CD14-positive monocyte (primary cell): ENCODE measurements at places on chromosomes 11 and 22. TPM values are rescaled to one million over a fixed set of nuclear protein-coding genes. Genes with fewer than 3 reads are reported as not detected.

- DNase-seq: no peak
Measured at GRCh38 chr11:34823197-34823596, 93.0 kb downstream of the APIP start.

C1QTNF4 gene
- 0.84 and 1.7 TPM in 2 replicates for polyA plus RNA-seq

VPS37C gene
- 3.8 TPM for polyA plus RNA-seq

DNA sequence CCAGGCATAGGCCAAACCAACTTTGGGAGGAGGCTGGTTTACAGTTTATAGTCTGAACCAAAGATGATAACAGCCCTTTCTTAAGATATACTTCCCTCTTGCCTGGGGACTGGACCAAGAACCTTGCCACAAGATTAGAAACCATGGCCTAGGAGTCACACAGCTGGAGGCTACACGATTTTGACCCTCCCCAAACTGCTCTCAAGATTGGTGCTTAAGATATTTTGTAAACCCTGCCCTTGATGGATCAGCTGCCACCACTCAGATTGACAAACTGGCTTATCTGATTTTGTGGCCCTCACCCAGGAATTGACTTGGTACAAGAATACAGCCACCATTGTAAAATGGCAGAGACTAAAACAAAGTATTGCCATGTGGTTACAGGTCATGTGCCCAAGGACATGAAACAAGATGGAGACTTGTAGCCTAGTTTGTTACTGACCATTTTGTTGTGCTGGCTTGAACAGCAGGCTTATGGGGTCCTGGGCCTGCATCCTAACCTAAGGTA lies 17.4 kb upstream of the EI24 start:
- no peak for DNase-seq

DNA sequence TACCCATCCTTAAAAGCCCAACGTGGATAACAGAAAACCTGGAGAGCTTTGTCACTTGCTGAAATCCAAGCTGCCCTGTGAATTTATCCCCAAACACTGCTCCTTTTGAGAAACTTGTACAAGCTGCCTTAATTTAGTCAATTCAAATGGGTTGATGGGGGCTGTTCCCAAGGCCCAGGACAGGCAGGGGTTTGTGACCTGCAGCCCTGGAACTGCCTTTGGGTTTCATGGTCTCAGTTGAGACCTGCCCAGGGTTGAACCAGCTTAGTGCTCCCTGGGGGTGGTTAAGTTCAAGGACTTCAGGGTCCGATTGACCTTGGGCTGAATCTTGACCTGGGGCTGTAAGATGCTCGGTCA lies 112.1 kb upstream of the OR4B1 start:
- DNase-seq: no peak

GRCh38 chr11:69685348-69685747 lies 10.2 kb upstream of the LTO1 start:
- DNase-seq: no peak

- DNase-seq: no peak
Measured at GRCh38 chr11:119643212-119643875, 85.7 kb downstream of the NECTIN1 start.

- no peak for DNase-seq
Measured at GRCh38 chr22:38490915-38491314, 15.2 kb downstream of the DDX17 start.

- DNase-seq: peak; percentile 21
Measured at GRCh38 chr11:34445956-34446355, 7.2 kb downstream of the CAT start.

OR2AG2 gene
- polyA plus RNA-seq: not detected

- no peak for DNase-seq
Measured at GRCh38 chr11:111336582-111337256, 38.4 kb downstream of the POU2AF3 start.

GRCh38 chr11:111063726-111064517 lies 181.6 kb upstream of the POU2AF2 start:
- DNase-seq: no peak

ART5 gene
- not detected for polyA plus RNA-seq

CCDC15 gene
- 0.32 TPM for polyA plus RNA-seq

GRCh38 chr22:42617155-42617983 lies 2.7 kb upstream of the POLDIP3 start:
- no peak for DNase-seq

DNA sequence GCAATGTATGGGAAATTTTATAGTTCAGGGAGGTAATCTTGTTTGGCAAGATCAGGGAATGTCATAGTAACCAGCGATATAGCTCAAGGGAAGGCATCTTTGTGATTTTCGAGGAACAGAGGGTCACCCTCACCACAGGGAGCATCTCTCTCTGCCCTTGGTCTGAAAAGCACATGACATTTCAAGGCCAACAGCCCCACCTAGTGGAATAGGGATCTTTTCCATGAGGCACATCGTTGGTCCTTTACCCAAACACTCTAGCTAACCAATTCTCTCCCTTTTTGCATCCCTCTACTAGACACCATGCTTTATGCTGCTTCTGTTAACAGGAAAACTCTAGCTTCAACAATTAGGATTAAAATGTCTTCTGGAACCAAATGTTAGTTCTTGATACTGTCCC lies 179.0 kb downstream of the GRM5 start:
- no peak for DNase-seq

HBB gene
- polyA plus RNA-seq: 2.6 and 3.0 TPM in 2 replicates

DNA sequence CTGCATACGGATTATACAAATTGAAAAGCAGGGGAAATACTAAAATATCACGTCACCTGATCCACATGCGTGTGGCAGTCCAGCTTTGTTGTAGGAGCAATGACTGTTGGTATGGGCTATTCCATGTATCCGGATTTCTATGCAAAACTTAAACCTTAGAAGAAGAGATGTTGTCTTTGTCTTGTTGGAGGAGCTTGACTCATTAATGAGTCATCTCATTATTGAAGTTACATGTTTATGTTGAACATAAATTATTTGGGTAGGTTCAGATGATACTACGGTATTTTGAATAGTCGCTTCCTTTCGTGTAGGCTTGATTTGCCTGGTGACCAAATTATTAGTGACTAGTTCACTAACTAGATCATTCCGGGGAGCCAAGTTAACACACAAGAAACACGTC lies 806 bp upstream of the SAAL1 start:
- DNase-seq: no peak

DNA sequence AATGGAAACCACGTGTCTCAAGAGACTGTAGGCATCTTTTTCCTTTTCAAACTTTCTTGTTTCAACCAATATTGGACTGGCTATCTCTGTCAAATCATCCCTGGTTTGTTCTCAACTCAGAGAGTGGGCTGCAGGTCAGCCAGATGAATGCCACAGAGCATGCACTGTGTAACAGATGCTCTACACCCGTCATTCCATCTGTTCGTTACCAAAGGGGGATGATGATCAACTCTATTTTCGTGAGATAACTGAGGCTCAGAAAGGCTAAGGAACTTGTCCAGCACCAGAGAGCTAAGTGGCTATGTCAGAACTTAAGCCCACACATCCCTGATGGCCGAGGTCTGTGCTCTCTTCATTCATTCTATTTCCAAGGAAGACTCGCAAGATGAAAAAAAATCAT lies 42.1 kb downstream of the SLC1A2 start:
- DNase-seq: no peak

DNA sequence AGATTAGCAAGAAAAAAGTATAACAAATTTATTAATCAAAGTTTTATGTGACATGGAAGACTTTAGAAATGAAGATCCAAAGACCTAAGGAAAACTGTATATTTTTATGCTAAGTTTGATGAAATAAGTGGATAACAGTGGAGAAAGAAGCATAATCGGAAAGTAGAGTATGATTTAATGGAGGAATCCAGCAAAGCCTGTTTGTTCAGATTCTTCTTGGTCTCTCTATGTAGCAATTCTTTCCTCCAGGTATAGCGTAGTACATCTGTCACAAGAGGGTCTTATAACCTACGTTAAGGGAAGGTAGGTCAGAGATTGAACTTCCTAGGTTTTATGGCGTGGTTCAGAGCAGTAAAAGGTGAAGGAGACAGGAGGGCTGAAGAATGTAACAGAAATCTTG lies 600.6 kb upstream of the CHORDC1 start:
- no peak for DNase-seq

DNA sequence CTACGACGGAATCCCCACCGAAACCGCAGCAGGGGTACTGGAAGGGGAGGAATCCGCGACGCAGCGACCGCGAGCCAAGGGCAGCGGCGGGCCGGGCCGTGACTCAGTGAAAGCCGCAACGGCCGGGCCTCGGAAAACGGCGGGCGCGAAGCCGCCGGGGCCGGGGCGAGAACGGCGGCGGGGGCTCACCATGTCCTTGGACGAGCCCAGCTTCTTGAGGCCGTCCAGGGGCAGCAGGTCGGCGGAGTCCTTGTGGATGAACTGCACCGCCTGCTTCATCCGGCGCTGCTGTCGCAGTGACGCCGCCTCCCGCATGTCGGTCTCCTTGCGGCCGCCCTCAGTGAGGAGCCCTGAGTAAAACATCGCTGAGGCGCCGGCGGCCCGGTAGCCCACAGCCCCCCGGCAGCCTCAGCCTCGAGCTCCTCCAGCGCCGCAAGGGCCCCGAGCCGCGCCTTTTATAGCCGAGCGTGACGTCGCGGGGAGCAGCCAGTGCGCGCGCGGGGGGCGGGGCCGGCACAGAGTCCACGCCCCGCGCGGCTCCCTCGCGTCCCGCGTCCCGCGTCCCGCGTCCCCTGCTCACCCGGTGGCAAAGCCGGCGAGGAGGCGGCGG lies at the start of gene NRIP3:
TSS of gene NRIP3 (minus strand) at position 429 of the 610 bp plus-strand sequence. CDS start at position 363, 66 bp downstream.
- DNase-seq: peak; percentile 79

DNA sequence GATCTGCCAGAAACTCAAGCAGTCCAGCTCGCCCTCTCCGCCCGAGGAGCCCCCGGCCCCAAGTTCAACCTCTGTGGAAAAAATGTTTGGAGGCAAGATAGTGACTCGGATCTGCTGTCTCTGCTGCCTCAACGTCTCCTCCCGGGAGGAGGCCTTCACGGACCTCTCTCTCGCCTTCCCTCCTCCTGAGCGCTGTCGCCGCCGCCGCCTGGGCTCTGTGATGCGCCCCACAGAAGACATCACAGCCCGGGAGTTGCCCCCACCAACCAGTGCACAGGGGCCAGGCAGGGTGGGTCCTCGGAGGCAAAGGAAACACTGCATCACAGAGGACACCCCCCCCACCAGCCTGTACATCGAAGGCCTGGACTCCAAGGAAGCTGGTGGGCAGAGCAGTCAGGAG lies 20.8 kb downstream of the USP35 start:
- DNase-seq: no peak

GRCh38 chr11:110061296-110061695 lies 31.9 kb upstream of the ZC3H12C start:
- DNase-seq: no peak

DNA sequence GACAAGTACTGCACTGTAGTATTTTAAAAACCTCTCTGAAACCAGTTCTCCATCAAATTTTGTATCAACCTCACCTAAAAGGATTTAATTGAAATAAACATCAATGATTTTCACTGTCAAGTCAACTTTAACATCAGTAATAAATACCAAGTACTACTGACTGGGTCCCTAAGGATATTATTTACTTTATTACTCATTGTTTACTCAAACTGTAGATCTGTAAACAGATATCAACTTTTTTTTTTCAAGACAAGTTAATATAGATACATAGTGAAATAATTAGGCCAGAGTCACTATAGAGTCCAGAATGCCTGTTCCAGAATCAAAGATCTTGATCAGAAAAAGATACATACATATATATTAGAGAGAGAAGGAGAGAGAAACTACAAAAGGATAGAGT lies 1.6 kb downstream of the RNF141 start:
- no peak for DNase-seq

DNA sequence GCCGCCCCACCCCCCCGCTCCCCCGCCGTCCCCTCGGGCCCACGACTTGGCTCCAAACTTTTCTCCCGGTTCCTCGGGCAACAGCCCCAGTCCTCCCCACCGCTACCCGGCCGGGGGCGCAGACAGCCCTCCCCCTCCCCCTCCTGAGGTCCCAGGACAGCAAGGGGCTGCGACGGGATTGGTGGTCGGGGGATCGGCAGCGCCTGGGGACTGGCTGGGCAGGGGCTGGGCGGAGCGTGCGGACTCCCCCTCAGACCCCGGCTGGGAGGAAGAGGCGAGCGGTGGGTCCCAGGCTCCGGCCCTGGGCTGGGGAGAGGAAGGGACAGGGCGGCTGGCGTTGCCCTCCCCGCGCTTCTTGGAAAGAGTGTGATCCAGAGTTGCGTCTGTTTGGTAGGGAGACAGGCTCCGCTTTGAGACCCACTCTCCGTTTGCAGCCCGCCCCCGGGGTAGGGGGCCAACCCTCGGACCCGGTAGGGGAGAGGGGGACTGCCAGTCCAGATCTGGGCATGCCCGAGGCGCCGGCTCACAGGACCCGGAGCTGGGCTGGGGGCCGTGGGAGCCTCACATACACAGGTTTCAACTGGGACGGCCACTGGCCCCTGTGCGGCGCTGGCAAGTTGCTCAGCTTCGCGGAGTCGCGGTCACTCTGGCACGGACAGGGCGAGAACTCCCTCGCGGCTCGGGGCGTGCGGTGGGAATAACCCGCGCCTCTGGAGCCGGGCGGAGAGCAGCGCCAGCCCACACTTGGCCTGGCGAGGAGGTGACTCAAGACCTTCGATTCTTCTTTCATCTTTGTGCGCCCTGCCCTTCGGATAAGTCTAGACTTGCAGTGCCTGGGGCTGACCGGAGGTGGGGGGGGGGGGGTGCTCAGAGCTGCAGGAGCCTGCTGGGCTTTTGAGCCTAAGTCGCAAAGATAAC lies 999 bp downstream of the TSKU start:
- no peak for DNase-seq

DNA sequence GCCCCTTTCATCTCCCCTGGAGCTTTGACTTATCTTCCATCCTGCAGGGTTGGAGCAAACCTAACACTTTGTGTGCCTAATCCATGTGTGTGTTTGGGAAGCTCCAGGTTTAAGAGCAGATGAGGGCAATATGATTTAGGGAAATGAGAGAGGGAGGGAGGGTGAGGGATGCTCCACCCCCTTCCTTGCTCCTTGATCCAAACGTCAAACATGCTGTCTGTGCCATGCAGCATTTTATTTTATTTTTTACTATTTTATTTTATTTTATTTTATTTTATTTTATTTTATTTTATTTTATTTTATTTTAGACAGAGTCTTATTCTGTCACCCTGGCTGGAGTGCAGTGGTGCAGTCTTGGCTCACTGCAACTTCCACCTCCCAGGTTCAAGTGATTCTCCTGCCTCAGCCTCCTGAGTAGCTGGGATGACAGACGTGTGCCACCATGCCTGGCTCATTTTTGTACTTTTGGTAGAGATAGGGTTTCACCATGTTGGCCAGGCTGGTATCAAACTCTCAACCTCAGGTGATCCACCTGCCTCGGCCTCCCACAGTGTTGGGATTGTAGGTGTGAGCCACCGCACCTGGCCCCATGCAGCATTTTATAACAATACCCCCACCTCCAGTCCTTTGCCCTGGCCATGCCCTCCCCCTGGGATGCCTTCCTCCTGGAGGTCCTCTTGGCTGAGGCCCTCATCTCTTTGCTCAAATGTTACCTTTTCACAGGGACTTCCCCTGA lies 52.6 kb upstream of the CRYBB3 start:
- no peak for DNase-seq

ANO1 gene
- polyA plus RNA-seq: not detected in 2 replicates

- no peak for DNase-seq
Measured at GRCh38 chr11:93099806-93100205, 98.0 kb downstream of the SLC36A4 start.

ANO5 gene
- 1.0 TPM for polyA plus RNA-seq

APOA4 gene
- not detected for polyA plus RNA-seq

- DNase-seq: no peak
Measured at GRCh38 chr11:11253995-11254394, 99.1 kb downstream of the CSNK2A3 start.

NFAM1 gene
- 67.4 and 71.0 TPM in 2 replicates for polyA plus RNA-seq

- no peak for DNase-seq
Measured at GRCh38 chr11:74001822-74002286, 7.0 kb downstream of the UCP3 start.

- no peak for DNase-seq
Measured at GRCh38 chr11:22342211-22343031, 4.2 kb downstream of the SLC17A6 start.

- DNase-seq: peak; percentile 42
Measured at GRCh38 chr11:126989942-126990715, 10.4 kb downstream of the KIRREL3 start.
